ENCODE measurements at places on chromosomes 4 and X. TPM values are rescaled to one million over a fixed set of nuclear protein-coding genes. Genes with fewer than 3 reads are reported as not detected.
A peak's percentile ranks its signal among the peaks of the same experiment; 100 is the strongest.

DGAT2L6 gene
- total RNA-seq, result not detected

MAGEB6B gene
- not detected for total RNA-seq

RBBP7 gene
- total RNA-seq, result 69.8 TPM

ABHD18 gene
- total RNA-seq, result 10.1 TPM

SPANXA1 gene
- not detected for total RNA-seq

ZDHHC15 gene
- total RNA-seq, result 0.59 TPM

PABPC5 gene
- total RNA-seq, result 3.2 TPM

GRCh38 chr4:45131020-45131419 lies 404.7 kb upstream of the GNPDA2 start:
- no peak for DNase-seq

DNA sequence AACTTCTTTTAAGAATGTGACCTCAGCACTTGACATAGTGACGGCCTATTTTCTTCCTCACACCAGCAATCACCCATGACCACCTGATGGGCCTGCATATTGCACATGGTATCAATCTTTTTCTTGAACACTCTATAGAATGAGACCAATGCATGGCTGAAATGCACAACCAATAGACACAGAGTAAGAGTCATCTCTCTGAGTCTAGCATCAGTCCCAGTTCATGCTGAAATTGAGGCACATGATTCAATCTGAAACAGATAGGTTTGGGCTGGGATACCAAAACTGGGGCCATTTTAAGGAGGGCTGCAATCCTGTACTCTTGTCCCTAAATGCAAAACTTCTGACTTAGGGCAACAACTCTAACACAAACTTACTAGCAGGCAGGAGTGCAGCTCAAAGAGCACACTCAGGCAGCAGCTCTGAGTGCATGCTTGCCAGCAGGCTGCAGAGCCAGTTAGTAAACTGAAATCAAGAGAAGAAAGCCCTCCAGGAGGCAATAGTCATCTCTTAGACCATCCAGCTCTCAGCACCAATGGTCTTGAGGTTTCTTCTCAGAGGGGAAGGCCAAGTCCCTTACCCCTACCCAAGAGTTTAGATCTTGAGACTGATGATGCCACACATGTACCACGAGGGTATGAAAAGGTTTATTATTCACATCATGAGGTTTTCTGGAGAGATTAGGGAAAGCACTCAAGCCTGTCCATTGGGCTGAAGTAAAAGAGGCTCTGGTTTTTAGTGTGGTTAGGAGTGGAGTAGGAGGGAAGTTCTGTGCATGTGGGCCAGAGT lies 24.7 kb upstream of the GPR101 start:
- no peak for DNase-seq

DNA sequence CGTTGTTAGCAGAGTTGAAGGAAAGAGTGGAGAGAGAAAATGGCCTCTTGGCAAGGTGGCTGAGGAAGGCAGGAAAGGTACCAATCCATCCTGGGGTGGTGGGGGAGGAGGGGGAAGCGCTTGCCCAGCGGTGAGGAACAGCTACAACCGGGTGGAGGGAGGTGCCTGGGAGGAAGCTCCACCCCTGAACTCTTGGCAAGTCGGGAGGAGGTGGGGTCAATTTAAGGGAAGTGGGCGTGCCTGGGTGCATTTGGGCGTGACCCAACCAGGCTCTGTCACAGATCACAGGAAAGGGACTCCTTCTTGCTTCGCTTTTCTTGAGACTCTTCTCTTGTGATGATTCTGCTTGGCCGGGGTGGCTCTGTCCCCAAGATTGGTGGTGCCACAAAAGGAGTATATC lies 41.7 kb downstream of the BCORL1 start:
- DNase-seq, result peak; percentile 86

DNA sequence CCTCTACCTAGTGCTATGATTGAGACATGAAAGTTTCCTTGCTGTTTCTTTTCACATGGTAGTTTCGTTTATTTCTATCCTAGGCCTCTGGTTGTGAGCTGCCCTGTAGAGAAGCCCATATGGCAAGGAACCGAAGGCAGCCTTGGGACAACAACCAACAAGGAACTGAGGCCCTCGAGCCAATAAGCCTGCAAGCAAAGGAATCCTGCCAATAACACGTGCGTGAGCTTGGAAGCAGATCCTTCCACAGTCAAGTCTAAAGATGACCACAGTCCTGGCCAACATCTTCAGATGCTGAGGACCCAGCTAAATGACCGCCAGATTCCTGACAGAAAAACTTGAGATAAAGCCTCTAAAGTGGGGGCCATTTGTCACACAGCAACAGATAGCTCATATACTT lies 100.4 kb upstream of the FAM9B start:
- no peak for DNase-seq

DNA sequence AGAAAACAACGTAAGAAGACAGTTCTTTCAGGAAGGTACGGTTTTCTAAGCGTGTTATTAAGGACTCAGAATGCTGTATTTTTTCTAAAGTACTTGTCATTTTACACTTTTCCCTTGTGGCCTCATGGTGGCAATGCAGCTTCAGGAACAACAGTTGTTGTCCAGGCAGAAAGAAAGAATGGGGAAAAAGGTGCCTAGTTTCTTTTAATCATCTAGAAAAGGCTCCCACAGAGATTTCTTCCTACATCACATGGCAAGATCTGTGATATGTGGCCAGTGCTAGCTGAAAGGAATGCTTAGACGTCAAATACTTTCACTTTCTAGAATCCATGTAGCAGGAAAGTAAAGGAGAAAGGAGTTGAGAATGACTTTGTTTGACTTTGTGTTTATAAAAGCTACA lies 49.0 kb upstream of the TRAM1L1 start:
- no peak for DNase-seq

- DNase-seq, result no peak
Observed at GRCh38 chr4:167282171-167282864, 48.0 kb upstream of the SPOCK3 start.

Measured in osteoblast (primary cell).